ENCODE measurements at places on chromosomes 11 and 22.

DNA sequence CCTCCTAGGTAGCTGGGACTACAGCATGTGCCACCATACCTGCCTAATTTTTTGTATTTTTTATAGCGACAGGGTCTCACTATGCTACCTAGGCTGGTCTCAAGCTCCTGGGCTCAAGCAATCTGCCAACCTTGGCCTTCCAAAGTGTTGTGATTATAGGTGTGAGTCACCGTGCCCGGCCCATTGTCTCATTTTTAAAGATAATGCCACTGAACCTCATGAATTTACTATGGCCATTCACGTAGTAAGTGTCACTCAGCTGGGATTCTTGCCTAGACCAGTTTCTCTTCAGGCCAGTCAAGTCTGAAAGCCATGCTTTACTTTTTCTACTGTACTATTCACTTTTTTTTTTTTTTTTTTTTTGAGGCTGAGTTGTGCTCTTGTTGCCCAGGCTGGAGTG is 22.4 kb downstream of the DEPDC5 start:
- DNase-seq: no peak

DNA sequence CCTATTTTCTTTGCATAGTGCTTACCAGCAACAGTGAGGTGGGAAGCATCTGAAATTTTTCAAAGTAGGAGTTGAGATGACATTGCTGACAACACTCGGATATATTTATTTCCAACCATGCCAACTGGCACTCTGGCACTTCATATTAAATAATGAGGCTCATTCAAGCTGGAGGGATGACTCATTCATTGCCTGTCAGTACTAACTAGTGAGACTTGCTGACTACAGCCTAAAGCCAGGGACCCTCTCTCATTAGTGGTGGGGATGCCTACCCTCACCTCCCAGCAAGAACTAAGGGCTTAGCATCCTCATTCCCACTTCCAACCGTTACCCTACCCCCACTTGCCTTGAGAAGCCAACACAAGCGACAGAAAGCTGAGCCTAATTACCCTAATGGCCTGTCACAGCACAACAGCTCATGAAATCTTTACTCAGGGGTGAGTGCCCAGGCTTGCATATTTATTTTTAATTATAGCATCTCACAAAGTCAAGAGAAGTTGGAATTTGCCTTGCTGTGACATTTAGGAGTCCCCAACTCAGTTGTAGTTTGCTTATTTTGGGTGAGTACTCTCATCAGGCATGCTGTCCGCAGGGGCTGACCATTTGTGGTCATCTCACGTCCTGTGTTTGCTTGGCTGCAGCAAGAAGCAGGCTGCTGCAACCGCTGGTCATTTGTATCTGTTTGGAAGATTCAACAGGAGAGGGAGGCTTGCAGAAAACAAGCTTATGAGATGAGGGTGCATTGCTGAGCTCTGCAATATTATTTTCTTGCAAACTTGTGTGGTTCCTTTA is 181.6 kb upstream of the POU2AF2 start:
- no peak for DNase-seq

DNA sequence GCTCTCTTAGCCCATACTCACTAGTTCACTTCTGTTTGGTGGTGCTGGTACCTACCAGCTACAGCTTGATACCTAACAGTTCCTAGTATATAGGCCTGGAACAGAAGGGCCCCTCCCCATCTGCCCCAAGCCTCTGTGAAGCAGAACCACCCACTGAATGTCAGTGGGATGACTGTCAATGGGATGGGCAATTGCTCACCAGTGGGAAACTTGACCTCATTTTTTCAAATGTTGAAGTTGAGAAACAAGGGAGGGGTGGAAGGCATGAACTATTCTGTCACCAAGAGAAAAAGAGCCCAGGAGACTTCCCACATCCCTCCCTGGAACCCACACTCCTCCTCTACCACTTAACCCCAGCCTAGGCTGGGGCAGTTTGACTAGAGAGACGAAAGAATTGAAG is at the start of gene NLRP10:
Gene NLRP10, minus strand, starts transcription at position 62 of the 400 bp plus-strand sequence. CDS start 1,952 bp downstream, outside the sequence.
- DNase-seq: no peak

DNA sequence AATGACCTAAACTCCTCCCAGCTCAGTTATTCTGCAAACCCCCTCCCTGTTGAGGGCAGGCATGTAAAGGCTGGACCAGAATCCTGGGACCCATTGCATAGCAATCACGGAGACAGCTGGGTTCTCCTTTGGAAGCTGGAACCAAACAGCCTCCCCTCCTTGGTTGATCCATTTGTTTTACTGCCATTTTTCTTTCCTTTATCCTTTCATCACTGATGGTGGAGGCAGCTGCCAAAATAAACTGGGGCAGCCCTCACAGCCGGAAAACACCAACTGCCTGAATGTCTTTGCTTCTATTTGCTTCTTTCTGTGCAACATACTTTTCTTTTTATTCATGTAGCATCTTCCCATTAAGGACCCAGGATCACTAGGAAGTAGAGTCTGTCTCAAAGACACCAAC is 150.0 kb upstream of the SYT13 start:
- no peak for DNase-seq

DNA sequence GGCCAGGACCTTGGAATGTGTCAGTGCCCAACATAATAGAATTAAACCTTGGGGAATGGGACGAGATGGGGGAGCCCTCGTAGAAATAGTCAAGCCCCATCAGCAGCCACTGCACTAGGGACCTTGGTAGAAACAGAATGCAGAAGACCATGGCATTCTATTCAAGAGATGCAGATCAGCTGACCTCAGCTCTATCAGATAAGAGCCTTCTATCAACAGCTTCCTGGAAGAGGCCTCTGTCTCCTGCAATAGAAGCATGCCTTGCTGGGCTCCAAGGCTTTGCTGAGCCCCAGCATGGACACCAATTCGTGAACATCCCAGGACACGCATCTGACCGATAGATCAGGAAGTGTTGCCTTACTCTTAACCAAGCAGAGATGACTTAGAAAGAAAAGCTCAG is 27.5 kb upstream of the FLI1 start:
- no peak for DNase-seq

- DNase-seq: no peak
Observed at GRCh38 chr22:49096476-49096875, 731.2 kb downstream of the BRD1 start.

DNA sequence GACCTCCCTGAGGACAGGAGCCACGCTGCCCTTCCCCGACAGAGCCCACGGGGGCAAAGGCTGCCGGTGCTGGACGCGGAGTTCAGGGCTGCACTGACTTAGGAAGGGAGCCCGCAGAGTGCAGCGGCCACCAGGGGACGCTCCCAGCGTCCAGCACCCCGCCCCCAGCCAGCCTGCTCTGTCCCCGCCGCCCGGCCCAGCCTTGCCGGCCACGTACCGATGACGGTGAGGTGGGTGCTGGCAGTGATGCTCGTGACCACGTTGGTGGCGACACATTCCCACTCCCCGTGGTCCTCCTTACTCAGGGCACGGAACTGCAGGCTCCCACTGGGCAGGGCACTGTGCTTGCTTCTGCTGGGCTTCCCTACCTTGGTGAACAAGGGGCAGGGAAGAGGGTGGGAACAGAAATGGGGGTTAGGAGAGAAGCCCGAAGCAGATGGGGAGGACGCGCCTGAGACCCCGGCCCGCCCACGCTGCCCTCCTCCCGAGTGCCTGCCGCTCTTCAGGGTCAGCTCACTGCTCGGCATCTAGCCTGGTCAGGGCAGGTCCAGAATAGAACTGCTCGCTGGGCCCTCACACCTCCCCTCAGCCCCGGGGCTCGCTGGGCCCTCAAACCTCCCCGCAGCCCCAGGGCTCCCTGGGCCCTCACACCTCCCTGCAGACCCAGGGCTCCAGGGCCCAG is 25.9 kb downstream of the IGSF9B start:
- DNase-seq: no peak

DNA sequence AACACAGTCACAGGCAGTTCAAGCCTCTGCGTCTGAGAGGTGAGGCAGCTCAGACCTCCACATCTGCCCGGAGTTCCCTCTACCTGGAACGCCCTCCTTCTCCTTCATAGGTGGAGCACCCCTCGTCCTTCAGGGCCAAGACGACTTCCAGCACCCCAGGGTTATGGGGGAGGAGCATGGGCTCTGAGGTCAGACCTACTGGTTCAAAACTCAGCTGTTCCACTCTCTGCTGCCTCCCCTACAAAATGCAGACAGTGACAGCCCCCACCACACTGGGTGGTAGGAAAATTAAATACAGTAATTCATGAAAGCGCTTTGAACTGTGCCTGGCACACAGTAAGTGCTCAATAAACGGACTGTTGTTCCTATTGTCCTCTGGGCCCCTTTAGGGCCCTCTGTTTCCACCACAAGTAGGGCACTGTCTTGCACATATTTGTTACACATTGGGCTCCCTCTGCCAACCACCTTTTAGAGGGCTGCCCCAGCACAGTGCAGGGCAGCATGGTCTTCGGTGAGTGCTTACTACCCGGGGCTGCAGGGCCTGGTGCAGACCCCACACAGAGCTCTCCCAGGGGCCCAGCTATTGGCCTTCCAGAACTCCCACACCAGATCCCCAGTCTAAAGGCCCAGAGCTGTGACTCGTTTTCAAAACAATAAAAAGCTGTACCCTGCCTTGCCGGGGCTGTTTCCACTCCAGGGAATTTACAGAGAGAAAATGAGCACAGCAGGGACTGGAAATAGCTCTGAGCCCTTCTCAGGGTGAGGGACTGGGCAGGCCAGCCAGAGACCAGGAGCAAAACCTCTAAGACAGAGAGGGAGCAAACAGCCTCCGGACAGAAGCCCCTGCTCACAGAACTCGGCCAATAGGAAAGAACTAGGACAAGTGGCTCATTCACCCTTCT is 2.5 kb downstream of the TMEM184B start:
- DNase-seq: no peak

- no peak for DNase-seq
Observed at GRCh38 chr11:85269109-85269508, 358.0 kb downstream of the DLG2 start.

DNA sequence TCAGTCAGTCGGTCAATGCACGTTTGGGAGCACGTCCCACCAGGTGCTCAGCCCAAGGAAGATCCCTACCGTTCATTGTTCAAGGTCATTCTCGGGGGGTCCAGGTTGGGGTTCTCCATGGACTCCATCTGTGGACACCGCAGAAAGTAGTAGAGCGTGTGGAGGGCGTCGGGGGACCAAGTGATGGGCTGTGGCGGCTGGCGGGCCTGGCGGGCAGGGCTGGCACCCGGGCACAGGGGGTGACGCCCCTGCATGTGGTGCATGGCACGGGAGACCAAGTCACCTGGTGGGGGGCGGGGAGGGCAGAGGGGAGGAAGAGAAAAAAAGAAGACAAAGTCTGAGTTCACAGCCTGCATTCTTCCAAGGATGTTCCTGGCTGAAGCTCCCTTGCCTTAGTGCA is 91.8 kb downstream of the NAT10 start:
- DNase-seq: no peak

DNA sequence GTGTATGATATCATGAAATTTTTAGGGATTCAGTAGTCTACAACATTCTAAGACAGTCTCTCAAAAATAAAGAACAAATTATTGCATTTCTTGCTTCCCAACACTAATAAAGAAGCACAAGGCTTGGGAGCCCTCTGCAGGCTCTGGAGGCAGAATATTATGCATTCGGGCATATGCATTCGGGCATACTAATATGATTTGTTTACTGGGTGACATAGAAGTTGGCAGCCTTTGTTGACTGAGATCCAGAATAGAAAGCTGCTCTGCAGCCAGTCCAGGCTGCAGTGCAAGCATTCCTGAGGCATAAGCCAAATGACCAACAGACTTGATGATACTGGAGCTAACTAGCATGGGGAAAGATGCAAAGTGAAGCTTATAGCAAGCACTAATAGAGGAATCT is 945.5 kb downstream of the OPCML start:
- no peak for DNase-seq

DNA sequence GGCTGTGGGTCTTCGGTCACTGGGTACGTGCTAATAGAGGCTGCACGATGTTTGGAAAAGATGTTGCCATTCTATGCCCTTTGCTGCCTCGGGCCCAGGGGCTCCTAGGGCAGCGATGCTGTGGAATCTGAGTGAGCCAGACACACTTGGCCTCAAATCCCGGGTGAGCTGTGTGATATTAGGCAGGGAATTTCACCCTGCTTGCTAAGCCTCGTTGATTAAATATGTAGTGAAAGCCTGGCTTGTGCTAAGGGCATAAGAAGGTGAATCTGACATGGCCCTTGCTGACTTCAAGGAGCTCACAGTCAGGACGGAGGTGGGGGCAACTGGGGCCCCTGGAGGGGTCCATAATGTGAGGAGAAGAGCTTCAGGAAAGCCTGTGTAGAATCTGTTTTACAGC is 5.4 kb upstream of the HMOX1 start:
- DNase-seq: no peak

DNA sequence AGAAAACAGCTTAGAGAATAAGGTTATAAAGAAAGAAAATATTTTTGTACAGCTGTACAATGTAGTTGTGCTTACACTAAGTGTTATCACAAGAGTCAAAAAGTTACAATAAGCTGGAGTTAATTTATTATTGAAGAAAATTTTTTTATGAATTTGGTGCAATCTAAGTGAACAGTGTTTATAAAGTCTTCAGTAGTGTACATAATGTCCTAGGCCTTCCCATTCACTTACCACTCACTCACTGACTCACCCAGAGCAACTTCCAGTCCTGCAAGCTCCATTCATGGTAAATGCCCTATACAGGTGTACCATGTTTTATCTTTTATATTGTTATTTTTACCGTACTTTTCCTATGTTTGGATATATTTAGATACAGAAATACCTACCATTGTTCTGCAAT is 34.7 kb downstream of the GDPD4 start:
- DNase-seq: no peak

DNA sequence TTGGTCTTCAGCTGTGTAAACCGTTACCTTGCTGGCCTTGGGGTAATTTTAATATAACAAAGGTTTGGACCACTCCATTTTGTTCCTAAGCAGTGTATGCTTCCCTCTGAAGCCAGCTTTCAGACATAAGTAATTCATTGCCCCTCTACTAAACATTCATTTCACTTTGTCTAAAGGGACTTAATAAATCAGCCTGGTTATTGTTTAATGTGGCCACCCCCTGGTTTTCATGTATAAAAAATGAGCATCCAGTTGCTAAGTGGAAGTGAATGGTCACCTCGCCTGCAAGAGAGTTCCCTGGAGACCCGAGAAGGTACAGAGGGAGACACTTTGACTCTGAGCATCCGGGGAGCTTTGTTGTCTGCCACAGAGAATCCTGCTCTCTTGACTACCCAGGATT is 3.9 kb downstream of the ABTB2 start:
- DNase-seq: no peak

- DNase-seq: no peak
Observed at GRCh38 chr22:42612336-42612735, 2.3 kb downstream of the POLDIP3 start.

- DNase-seq: no peak
Observed at GRCh38 chr11:24944891-24945290, 448.0 kb downstream of the LUZP2 start.

DNA sequence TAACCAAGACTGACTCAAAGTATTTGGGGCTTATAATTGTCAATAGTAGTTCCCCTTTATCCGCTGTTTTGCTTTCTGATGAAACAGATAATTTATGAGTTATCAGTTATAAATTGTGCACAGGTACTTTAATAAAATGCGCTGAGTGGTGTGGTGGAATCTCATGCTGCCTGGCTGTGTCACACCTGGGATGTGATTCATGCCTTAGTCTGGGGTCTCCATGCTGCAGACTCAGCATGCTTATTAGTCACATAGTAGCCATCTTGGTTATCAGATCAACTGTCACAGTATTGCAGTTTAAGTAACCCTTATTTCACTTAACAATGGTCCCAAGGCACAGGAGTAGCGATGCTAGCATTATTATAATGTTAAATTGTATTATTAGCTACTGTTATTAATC is 995.2 kb downstream of the NTM start:
- DNase-seq: no peak

GRCh38 chr22:23912293-23912903 is 18.2 kb downstream of the MIF start:
- no peak for DNase-seq

- DNase-seq: no peak
Observed at GRCh38 chr11:45100339-45100738, 46.1 kb upstream of the PRDM11 start.
